ENCODE measurements at places on chromosomes 4 and X.

DNA sequence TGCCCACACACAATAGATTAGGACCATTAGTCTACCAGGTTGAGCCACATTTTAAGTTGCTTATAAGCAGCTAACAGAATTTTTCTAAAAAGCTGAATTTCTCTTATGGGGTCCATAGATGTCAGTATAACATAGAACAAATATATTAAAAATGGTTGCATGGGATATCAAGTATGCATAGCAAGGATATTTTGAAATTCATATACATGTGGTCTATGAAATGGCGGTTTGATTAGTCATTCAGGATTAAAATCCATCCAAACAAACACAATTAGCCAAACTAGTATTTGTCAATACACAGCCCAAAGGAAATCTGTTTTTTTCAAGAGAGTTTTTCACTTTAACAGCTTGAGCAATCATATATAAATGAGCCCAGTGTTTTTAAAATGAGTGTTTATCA, 33.5 kb upstream of the AMOT start:
- no peak for DNase-seq

DNA sequence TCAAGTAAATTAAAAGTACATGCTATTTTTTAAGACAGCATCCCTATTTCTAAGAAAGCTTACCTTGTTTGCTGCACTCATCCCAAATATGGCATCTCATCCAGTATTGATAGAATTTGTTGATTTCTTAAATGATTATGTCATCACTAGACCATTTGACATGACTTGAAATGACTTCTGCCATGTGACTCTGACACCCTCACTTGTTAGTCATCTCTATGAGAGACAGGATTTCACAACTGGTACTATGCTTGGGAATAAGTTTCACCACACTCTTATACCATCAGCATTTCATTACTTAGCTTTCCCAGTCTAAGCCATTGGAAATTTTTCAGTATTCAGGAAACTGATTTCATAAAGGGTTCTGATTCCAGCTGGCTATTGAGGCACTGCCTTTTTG, 55.3 kb downstream of the TMPRSS11F start:
- no peak for DNase-seq

- no peak for DNase-seq
These were observed 42.8 kb downstream of the ELOVL6 start for GRCh38 chr4:110155654-110156053.

- no peak for DNase-seq
These were observed 322.9 kb downstream of the BCOR start for GRCh38 chrX:39774774-39775328.

DNA sequence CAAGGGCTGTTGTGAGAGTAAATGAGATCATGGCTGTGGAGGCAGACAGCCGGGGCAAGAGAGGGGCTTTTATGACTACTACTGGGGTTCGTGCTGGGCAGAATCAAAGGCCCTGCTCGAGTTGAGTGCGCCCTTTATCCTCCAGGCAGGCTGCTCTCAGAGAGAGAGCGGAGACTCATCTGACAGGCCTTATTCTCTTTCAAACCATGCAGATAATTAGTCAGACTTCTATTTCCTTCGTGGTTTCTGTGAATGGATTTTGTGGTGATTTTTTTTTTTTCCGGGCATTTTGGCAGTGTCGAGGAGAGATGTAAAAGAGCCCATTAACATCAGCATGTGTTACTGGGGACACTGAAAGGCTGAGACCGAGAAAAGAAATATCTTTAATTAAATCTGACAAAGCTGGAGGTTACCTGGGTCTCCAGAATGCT, 73.6 kb downstream of the MED28 start:
- DNase-seq: no peak

GRCh38 chr4:177737387-177737940, 295.2 kb upstream of the AGA start:
- no peak for DNase-seq

DNA sequence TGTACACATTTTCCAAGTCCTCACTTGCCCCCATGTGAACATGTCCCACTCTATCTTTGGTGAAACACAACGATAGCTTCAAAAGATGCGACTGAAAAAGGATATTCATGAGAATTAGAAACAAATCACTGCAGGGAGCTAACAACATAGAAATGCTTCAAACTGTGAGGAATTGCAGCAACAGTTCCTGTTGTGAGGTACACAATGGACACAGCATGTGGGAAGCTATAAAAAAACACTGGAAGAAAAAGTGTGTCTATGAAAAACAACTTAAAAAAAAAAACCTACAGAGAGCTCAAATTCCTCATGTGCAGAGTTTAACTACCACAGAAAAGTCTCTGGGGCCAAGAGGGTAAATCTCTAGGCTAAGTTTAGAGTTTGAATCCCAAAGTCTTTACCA, 51.6 kb upstream of the BLTP1 start:
- DNase-seq: no peak

GRCh38 chr4:81410680-81411079, 61.0 kb downstream of the RASGEF1B start:
- no peak for DNase-seq

- no peak for DNase-seq
These were observed 9.4 kb downstream of the TEX13A start for GRCh38 chrX:105211066-105211575.

- no peak for DNase-seq
These were observed at the start of gene PWWP3B for GRCh38 chrX:106168107-106168506. PWWP3B (plus strand) TSS chrX:106168305; CDS start chrX:106205433, 37,128 bp downstream.

GRCh38 chr4:42401171-42401570, 3.9 kb downstream of the SHISA3 start:
- DNase-seq: no peak

DNA sequence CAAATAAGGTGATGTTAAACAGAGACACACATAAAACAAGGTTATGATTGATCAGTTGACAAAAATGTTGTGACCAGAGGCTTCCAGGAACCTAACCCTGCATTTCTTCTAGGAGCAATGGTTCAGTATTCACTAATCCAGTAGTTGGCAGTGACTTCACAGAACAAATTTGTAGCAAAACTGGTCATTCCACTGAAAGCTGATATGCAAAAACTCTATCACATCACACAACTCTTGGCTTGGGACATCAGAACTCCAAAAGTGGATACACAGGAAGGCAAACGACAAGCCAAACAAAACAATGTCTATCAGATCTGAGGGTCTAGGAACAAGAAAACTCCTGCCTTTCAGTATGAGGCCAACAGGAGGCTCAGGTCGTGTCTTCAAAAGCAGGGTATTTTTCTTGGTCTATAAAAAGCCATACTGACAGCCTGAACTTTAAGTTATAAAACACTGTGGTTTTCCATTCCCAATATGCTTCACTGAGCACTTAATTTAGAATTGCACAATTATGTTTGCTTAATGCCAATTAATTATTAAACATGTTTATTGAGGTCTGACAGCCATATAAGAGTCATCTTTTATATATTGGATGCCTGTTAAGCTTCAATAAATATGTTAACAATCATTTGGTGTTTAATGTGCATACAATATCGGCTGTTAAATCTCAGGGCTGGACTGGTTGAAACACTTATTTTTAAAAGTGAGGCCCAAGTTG, 45.6 kb downstream of the SOD3 start:
- no peak for DNase-seq

DNA sequence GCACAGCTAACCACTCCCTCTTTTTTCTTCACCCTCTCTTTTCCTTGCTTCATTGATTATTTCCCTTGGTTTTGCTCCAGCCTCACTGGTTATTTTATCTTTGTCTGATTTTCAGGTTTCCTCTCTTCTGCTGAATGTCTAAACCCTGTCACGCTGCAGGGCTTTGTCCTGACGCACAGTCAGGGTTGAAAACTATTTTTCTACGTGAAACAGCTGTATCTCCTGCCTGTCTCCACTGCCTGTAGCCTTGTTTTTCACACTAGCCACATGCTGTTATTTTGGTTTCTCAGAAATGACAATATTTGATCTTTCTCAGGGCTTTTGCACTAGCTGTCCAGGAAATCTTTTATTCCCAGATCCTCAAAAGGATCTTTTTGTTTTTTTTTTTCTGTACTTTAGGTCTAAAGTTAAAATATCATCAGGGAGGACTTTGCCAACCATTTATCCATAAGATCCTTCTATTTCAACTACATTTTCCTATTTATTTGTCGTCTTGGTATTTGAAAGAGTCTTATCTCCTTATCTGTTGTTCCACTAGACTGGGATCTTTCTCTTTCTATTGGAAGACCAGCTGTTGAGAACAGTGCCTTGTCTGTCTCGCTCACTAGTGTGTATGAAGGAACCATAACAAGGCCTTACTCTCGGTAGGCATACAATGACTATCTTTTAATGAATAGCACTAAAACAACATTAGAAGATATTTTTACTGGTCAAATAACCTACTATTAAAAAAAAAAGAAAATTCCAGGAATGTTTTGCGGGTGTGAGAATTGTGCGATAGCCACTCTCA, 164.3 kb downstream of the PDHA2 start:
- DNase-seq: no peak

- DNase-seq: no peak
These were observed 381.0 kb downstream of the UNC5C start for GRCh38 chr4:95167805-95168204.

GRCh38 chr4:15765910-15766697, 12.0 kb upstream of the CD38 start:
- DNase-seq: peak; percentile 13

DNA sequence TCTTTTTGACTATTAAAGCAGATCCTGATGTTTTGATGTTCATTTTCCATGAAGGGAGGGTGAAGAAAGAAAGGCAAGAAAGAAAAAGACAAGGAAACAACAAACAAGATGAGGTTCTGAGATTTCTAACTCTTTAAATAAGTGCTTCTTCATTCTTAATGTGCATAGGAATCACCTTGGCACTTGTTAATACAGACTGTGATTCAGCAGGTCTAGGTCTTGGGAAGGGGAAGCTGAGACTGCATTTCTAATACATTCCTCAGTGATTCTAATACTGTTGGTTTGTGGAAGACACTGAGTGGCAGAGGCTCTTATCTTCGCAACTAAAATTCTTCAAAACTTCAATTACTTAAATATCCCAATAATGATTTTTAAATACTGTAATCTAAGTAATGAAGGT, 95.2 kb upstream of the NAP1L5 start:
- no peak for DNase-seq

DNA sequence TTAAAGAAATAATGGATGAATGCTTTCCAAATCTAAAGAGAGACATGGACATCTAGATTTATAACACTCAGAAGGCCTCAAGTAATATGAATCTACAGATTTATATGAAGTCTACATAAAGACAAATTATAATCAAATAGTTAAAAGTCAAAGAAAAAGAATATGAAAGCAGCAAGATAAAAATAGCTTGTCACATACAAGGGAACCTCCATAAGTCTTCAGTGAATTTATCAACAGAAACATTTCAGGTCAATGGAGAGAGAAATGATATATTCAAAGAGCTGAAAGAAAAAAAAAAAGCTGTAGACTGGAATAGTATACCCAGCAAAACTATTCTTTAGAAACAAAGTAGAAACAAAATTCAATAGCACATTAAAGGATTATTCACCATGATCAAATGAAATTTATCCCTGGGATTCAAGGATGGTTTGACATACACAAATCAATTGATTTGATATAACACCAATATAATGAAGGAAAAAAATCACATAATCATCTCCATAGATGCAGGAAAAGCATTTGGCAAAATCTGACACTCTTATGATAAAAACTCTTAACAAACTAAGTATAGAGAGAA, 346.6 kb upstream of the PABPC4L start:
- no peak for DNase-seq

- DNase-seq: no peak
These were observed 211.3 kb upstream of the FAT1 start for GRCh38 chr4:186934841-186935443.

GRCh38 chrX:115571712-115572111, 10.7 kb downstream of the PLS3 start:
- DNase-seq: no peak

DNA sequence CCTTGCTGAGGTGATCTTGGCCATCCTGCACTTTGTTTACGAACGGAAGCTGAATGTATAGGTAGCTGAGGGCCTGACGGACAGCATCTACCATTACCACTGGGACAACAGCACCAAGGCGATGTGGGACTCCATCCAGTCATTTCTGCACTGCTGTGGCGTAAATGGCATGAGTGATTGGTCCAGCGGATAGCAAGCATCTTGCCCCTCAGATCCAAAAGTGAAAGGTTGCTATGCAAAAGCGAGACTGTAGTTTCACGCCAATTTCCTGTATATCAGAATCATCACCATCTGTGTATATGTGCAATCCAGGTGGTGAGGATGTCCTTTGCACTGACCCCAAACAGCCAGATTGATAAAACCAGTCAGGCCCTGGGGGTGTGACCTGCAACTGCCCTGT, 4.2 kb upstream of the PYURF start:
- no peak for DNase-seq

- no peak for DNase-seq
These were observed 99.9 kb upstream of the TENM3 start for GRCh38 chr4:182143086-182143821.

DNA sequence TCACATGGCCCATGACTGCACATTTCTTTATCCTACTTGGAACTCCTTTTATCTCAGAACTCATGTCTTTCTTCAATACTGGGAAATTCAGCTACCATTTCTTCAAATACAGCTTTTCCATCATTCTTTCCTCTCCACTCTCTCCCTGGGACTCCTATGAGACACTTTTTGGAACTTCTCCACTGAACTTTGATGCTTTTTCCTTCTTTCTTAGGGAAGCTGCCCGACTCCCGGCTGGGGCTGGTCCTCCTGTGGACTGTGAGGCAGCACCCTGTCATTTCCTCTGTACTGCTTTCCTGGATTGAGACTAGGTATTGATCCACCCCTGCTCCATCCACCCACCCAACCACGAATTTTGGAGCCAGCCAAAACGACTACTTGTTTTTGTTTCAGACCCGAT, 40.0 kb downstream of the ZFYVE28 start:
- no peak for DNase-seq

DNA sequence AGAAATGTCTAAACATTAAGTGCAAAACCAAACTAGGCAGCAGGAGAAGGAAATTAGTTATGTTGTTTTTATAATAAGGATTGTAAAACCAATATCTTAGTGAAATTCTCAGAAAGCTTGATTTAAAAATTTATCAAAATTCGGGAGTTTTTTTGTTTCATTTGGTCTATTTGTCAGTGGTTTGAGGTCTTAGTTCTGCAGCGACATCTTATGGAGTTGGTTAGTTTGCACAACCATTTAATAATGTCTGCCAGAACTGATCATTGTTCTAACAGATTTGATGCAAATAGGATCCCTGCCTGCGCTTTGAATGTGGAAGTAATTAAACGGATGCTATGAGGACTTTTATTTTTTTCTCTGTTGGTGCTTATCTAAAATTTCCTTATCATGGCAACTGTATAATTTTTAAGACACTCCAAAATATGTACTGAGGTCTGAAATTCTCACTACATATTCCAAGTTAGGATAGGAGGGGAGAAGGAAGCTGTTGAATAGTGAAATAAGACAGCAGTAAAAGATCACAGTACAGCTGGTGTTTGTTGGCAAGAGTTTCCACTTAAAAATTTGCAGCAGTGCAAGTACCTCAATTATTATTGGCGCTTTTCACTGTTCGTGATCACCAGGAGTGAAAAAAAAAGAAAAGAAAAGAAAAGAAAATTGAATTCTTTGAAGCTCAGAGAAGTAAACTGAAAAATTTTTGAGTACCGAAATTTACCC, 2521.4 kb downstream of the ARAP2 start:
- DNase-seq: no peak

DNA sequence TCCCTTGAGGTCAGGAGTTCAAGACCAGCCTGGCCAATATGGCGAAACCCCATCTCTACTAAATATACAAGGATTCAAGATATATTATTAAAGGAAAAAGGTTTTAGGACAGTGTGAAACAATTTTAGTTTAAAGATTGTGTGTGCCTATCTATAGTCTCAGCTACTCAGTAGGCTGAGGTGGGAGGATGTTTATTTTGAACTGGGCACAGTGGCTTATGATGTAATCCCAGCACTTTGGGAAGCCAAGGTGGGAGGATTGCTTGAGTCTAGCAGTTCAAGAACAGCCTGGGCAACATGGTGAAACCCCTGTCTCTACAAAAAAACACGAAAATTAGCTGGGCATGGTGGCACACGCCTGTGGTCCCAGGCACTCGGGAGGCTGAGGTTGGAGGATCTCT, 31.4 kb upstream of the REST start:
- DNase-seq: no peak

All from stimulated activated CD8-positive, alpha-beta memory T cell treated with anti-CD3 and anti-CD28 coated beads, Interleukin-7, amount 100 ng/mL, for 1 hour (primary cell).